Pulmonary artery endothelial cell (primary cell): ENCODE measurements at places on chromosomes 1 and 21.

GRCh38 chr1:119338757-119339156, 29.8 kb upstream of the HAO2 start:
- DNase-seq: no peak

DNA sequence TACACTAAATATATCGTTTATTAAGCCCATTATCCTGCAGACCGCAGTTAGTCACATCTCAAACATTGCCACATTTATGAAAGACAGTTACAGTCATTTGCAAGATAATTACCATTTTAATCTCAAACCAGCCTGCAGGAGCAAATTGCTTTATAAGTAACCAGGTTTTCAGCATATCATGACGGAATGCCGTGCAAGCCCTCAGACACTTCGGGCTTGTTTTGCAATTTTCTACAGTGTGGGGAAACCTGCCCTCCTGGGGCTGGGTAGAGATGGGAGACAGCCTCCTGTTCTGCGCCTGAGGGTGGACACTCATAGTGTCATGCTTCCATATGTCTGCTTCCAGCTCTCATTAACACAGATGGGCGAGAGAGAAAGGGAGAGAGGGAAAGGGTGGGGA, 563.9 kb downstream of the NPHP4 start:
- no peak for DNase-seq

DNA sequence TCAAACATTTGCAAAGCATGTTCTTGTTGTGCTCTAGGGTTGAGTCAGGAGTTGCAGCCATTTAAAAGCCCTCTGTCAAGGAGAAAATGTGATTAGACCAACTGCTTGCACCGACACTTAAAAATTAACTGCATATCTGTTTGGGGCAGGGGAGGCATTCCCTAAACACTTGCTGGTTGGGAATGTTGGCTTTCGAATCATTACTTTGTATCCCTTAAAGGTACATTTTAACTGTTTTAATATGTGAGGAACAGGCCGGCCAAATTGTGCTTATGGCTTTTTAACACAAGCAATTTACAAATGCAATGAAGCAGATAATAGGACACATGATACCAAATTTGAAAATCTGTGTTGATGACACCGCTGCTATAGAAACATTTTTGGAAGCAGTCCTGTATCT, 159.1 kb downstream of the LHX8 start:
- DNase-seq: no peak

GRCh38 chr1:186974774-186975181, 146.0 kb downstream of the PLA2G4A start:
- DNase-seq: peak; percentile 94

DNA sequence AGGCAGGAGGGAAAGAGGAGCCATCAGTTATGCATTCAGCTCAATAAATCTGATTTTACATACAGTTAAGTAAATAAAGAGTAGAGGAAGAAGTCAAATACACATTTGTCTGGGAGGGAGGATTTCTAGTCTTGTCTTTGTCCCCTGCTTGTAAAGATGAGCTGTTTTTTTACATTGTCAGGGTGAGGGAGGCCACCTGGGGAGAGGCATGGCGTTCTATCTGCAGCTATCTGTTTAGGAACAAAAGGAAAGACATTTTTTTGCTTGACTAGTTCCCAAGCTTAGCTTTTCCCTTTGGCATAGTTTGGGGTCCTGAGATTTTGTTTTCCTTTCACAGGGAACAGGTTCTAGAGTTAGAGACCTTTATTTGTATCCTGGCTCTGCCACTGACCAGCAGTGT, 14.9 kb downstream of the RAD54L start:
- DNase-seq: no peak

DNA sequence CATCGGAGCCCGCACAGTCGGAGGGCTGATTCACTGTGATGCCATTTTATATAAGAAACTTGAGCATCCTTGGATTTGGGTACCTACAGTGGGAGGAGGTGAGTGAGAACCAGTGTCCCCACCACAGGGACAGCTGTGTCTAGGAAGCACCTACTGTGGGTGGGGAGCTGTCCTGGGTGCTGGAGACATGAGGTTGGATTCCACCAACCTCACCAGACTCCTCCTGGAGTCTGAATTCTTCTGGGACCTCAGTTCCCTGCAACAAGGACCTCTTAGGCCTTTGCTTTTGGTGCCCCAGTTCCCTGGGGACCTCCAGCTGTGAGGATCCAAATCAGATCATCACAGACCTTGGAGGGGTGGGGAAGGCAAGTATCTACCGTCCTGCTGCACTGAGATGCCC, 188.8 kb downstream of the PRDM16 start:
- DNase-seq: no peak

- DNase-seq: no peak
Measured at GRCh38 chr1:96772972-96773371, 51.4 kb downstream of the PTBP2 start.

DNA sequence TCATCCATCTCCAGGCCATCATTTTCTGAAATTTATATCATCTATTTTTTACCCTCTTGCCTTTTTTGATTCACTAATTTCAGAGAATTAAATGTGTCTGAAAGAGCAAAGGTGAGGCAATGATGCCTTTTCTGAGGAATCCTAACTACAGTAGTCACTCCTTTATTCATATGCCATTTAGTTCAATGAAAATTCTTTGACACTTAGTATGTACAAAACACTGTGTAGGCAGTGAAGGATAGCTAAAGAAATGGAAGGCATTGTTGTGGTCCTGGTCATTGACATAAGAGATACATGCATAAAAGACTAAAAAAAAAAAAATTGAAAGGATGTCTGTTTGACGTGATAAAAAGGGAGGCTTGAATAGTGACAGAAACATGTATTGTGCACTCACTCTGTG, 171.9 kb upstream of the BEND5 start:
- no peak for DNase-seq

DNA sequence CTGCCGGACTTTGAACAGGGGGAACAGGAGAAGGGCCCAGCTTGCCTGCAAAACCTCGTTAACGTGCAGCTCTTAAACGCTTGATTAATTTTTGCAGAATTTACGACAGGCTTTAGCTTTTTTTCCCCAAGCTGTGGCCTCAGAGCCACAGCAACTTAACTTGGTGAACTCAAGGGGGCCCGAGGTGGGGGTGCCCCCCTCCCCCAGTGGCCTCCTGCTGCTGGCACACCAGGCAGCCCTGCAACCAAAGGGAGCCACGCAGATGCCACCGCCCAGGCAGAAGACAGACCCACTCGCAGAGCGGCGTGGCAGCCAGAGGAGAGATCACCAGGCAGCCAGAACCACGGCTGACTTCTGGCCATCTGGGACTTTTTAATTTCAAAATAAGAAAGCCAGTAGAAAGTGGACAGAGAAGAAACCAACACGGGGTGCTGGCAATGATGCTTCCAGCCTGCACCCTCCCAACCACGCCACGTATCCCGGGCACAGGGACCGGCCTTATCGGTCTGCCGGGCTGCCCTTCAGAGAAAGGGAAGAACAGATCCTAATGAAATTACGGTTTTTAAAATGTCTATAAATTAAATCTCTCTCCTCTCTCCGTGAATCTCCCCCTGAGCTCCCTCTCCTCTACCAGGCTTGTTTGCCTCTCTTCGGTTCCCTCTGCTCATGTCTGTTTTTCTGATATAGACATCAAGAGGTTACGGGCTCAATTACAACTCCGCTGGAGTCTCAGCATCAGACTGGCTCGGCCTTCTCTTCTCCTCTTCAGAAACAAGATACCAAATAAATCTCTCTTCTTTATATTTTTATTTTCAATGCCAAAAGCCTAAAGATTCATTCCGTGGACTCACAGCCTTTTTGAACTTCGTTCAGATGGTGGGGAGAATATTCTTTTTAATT, 6.4 kb downstream of the CASZ1 start:
- DNase-seq: no peak

GRCh38 chr1:44860331-44860730, 17.3 kb upstream of the PTCH2 start:
- no peak for DNase-seq

GRCh38 chr1:56780128-56780750, 39.0 kb downstream of the FYB2 start:
- no peak for DNase-seq

DNA sequence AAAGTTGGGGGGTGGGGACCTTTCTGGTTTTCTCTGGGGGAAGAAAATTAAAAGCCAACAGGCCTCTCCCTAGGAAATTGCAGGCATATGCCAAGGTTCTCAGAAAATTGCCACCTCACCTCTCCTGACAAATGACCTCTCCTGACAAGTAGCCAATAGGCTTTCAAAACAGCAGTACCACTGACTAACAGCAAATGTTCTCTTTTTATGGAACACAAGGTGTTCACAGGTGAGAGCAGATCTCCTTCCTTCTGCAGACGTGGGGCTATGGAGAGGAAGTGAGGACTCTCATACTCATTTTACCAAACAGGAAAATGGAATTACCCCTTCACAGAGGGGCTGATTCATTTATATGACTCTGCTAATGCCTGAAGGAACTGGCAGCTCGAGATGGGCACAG, 32.7 kb upstream of the SUCO start:
- DNase-seq: no peak

DNA sequence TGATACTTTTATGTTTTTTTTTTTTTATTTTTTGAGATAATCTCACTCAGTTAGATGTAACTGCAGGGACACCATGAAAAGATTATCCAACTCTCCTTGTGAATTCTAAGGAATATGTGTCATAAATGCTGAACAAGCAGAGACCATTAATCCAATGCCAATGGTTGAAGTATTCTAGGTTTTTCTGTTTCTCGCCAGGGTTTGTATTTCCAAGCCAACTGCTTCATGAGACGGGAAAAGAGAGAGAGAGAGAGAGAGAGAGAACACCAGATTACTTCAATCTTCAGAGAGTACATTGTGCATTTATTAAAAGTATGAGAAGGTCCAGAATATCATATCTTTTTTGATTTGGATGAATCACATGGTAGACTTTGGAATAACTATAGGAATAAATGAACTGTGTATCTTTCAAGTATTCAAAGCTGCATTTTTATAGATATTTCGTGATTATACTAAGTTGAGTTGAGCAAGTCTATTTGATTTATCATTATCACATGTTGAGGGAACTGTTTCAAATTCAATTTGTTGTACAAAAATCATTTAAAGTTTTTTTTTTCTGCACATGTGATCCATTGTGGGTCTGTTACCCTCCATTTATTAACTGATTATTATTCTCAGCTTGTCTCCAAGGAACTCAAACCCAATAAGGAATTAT, 108.4 kb downstream of the PLA2G4A start:
- DNase-seq: no peak

DNA sequence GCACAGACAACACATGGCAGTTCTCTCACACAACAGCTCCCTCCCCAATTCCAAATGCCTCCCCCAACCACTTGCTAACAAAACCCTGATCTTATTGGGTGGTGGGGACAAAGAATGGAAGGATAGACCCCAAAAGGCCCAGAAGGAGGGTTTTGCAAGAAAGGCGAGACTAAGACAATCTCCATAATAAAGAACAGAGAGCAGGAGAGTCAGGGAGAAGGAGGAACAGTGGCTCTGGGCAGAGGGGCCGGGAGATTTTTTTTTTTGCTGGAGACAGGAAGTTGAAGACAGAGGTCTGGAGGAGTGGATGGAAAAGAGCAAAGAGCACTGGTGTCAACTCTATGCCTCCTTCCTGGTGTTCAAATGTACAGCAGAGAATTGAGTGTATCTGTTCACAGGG, 6.5 kb upstream of the C1QA start:
- no peak for DNase-seq

DNA sequence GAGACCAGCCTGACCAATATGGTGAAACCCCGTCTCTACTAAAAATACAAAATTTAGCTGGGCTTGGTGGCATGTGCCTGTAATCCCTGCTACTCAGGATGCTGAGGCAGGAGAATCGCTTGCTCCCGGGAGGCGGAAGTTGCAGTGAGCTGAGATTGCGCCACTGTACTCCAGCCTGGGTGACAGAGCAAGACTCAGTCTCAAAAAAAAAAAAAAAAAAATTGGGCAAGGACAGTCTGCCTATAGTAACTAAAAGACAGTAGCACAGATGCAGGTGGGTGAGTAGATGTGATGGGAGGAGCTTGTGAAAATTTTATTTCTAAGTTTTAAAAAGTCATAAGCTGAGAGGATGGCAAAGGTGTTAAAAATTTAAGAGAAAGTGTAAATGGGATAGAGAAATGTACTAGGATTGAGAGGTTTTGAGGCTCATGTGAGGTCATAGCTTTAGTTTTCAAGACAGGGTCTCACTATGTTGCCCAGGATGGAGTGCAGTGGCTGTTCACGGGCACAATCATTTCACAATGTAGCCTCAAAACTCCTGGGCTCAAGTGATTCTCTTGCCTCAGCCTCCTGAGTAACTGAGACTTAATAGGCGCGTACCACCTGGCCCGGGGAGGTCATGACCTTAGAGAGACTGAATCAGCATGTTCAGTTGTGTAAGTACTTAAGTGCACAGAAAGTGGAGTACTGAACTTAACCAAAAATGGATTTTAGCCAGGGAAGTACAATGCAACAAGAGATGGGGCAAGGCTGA, 33.7 kb downstream of the PTP4A2 start:
- DNase-seq: no peak

DNA sequence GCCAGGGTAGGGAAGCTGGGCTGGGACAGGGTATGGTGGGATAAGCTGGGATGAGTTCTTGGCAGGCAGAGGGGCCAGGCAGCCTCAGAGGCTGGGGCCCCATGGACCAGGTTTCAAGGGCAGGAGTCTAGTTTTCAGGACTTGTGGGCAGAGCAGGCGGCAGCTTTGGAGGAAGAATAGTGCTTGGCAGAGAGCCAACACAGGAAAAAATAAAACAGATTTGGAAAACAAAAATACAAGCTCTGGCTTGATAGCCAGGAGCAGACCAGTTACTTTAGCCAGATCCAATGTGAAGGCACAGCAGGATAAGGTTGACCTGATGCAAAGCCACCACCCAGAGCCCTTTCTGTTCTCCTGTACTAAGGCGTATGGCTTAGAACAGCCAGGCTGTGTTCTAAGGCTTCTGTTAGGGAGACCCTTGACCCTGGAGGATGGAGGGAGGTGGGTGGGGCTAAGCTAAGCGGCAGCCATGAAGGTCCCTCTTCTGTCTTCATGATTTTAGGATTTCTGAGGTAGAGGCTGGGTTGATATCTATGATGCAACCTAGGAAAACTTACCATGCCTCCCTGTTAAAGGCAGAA, 5.5 kb downstream of the TRAF5 start:
- DNase-seq: no peak

DNA sequence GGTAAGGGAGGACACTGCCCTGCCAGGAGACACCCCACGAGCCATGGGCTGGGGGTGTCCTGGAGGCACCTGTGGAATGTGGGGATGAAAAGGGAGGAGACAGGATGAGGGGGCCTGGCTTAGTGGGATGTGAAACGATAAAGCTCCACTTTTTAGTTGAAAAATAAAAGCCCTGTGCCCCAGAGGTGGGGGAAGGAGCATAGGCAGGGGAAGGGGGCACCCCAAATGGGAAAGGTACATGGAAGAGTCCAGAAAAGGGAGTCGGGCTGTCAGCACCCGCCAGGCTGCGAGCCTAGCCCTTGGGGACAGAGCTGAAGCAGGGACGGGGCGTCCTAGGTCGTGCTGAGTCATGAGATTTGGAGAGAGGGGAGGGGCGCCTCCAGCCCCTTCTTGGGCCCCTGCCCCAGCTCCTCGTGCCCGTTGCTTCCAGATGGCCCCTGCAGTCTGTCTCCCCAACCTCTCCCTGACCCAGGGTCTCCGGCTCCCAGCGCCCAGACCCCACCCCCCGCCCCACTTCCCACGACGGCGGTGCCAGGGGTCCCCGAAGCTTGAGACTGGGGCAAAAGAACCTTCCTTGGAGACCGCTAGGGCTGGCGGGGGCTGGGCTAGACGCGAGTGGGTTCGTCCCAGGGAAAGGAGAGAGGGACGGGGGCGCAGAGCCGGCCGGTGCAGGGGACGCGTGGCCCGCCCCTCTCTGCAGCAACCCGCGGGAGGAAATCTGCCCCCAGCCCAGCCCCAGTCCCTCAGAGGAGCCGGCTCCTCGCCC, 795 bp downstream of the SYT2 start:
- no peak for DNase-seq
